ENCODE measurements at places on chromosomes 3 and 15.

DNA sequence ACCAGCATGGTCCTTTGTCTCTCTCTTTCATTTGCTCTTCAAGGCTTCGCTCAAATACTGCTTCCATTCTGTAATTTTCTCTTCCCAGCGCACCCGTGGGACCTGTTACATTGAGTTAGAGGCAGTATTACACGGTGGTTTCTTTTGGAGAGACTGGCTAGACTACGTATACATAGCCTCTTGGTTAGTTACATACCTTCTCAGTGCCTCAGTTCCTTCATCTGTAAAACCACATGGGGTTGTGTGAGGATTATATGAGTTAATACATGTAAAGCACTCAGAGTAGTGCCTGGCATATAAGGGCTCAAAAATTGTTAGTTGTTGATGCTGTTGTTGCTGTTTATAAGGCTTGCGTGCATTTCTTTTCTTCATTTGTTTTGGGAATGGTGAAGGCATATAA lies 33.8 kb downstream of the UBE2E2 start:
- DNase-seq: no peak

GRCh38 chr3:73966733-73967132 lies 342.0 kb upstream of the PDZRN3 start:
- DNase-seq: no peak

DNA sequence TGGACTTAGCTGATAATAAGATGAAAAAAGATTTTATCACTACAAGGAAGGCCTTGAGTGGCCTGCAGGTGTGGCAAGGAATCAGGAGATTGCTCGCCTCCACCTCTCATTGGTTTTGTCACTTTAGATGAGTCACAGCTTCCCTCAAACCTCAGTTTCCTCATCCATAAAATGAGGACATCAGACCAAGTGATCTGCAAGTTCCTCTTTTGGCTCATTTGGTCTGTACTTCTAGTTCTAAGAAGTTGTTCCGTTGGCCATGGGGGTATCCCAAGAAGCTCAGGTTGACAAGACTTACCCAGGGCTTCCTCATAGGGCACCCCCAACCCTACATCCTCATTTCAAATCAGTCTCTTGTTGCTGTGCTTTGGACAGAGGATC lies 254.1 kb downstream of the UACA start:
- DNase-seq: no peak

- DNase-seq: no peak
Measured at GRCh38 chr3:133152056-133152455, 113.9 kb downstream of the TMEM108 start.

Measured in femur (tissue), 1 donor.